ENCODE measurements at places on chromosomes 3 and 15.

DNA sequence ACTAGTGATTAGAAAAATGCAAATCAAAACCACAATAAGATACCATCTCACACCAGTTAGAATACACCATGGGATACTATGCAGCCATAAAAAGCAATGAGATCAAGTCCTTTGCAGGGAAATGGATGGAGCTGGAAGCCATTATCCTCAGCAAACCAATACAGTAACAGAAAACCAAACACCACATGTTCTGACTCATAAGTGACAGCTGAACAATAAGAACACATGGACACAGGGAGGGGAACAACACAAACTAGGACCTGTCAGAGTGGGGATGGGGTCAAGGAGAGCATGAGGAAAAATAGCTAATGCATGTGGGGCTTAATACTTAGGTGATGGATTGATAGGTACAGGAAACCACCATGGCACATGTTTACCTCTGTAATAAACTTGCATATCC is 36.0 kb upstream of the CCNL1 start:
- no peak for DNase-seq

DNA sequence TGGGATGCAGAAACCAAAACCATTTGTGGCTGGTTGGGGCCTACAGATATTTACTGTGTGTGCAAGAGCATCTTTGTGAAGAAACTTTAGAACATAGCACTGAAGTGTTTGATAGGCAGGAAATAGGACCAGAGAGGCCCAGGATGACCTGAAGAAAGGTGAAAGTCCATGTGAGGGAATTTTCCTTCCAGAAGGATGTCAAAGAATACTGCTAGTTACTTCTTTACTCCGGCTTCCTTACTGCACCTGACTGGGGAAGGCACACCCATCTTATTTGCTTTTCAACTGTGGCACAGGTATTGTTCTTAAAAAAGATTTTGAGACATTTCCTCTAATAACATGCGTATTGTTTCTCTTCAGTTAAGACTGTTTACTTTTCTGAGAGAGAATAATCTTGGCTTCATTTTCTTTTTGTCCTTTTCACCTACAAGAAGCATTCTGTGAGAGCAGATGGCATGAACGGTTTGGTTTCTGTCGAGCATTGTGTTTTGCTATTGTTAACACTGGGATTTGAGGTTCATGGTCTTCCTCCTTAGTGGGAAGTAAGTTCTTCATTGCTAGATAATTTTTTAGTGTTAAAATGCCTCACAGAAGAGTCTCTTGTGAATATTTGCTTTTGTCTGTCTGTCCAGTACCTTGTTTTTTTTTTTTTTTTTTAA is 71.5 kb downstream of the SLCO3A1 start:
- no peak for DNase-seq

DNA sequence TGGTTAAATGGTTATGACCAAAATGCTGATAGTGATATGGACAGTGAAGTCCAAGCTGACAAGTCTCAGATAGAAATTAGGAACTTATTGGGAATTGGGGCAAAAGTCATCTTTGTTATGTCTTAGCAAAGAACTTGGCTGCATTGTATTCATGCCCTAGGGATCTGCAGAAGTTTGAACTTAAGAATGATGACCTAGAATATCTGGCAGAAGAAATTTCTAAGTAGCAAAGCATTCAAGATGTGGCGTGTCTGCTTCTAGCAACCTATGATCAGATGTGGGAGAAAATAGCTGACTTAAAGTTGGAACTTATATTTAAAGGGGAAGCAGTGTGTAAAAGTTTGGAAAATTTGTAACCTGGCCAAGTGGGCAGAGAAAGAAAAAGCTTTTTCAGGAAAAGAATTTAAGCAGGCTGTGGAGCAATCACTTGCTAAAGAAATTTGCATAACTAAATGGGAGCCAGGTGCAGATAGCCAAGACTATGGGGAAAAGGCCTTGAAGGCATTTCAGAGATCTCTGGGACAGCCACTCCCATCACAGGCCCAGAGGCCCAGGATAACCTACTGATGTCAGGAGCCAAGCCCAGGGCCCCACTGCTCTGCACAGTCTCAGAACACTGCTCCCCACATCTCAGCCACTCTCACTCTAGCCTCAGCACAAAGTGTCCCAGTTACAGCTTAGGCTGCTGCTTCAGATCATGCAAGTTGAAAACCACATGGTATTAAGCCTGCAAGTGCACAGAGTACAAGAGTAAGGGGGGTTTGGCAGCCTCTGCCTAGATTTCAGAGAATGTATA is 147.8 kb upstream of the TGFBR2 start:
- DNase-seq = no peak

- no peak for DNase-seq
Observed at GRCh38 chr3:58039601-58040000, 31.4 kb downstream of the FLNB start.

GRCh38 chr3:15513116-15513515 is 8.4 kb downstream of the COLQ start:
- DNase-seq = no peak

- DNase-seq = peak; percentile 18
Observed at GRCh38 chr15:40506964-40507571, 36.3 kb downstream of the CHST14 start.

- no peak for DNase-seq
Observed at GRCh38 chr3:156017352-156018030, 102.9 kb upstream of the KCNAB1 start.

DNA sequence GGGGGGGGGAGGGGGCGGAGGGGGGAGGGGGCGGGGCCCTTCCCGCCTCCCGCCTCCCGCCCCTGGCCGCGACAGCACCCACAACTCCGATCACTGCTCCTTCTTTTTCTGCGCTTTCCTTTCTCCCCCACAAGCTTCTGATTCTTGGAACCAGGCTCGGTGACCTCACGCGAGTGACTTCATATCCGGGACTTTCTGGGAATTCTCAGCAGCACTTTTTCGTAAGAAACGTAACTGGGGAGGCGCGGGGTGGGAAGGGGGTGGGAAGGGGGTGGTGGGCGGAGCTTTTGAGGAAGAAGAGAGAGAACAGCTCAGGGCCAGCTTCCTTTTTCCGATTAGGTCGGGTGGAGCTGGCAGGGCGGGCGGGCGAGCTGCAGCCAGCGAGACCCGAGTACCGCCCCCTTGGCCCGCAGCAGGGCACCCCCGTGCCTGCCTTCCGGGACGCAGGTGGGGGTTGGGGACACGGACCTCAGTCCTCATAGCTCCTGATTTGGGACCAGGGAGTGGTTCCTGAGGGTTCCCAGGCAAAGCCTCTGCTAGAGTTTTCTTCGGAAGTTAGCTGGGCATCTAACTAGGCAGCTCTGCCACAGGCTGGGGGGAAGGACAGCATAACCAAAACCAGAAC is 14.6 kb downstream of the XIRP1 start:
- peak; percentile 64 for DNase-seq

DNA sequence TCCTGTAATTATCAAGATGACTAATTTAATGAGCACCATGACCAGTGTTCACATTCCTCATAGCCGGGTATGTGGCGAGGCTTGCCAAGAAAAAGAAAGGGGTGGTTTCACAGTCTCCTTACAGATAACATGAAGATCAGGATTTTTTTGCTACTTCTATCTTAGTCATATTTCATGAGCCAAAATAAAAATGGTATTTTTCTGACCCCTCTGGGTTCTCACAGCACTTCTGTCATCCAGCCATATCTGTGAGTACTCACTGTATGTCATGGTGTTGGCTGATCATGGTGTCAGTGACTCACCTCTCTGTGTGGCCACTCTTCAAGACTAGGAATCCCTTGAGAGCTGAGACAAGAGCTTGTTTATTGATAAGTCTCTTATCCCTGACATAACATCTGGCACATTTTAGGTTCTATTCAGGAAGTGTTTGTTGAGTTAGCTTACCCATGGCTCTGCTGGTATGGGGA is 130.5 kb upstream of the LMCD1 start:
- DNase-seq = no peak

DNA sequence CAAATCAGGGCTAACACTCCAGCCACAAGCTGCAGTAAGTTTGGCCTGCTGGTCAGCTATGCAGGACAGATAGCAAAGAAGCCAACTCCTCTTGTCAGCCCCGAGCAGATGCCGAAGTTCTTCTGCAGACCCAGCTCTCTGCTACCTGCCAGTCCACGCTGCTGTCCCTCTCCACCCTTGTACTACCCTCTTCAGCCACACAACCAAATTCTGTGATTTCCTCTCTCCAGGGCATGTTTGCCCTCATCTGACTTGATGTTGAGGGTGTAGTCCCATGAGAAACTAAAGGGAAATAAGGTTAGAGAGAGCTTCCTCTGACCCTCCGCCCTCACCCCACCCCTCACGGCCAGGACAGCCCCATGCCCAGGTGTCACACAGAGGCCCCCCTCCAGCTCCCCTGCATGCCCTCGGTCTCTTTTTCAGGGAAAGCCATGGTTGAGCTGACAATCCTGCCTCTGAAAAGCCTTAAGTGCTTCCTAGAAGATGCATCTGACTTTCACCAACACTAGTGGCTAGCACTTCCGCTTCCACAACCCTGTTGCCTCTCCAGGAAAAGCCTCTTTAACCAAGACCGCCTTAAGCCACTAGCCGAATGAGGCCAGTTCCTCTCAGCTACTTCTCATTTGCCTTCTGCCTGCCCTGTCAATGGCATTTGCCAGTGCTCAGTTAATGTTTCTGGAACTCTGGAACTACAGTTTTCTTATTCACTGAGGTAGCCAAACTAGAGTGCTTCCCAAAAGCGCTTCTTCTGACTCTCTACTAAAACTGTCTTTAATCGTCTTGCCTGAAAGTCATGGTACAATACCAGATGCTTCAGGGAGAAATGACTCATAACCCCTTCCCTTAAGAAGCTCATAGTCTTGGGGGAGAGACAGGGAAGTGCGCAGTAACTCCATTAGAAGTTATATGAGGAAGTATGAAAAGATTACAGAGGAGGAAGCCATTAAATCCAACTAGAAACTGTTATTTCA is 300.4 kb upstream of the STT3B start:
- no peak for DNase-seq

DNA sequence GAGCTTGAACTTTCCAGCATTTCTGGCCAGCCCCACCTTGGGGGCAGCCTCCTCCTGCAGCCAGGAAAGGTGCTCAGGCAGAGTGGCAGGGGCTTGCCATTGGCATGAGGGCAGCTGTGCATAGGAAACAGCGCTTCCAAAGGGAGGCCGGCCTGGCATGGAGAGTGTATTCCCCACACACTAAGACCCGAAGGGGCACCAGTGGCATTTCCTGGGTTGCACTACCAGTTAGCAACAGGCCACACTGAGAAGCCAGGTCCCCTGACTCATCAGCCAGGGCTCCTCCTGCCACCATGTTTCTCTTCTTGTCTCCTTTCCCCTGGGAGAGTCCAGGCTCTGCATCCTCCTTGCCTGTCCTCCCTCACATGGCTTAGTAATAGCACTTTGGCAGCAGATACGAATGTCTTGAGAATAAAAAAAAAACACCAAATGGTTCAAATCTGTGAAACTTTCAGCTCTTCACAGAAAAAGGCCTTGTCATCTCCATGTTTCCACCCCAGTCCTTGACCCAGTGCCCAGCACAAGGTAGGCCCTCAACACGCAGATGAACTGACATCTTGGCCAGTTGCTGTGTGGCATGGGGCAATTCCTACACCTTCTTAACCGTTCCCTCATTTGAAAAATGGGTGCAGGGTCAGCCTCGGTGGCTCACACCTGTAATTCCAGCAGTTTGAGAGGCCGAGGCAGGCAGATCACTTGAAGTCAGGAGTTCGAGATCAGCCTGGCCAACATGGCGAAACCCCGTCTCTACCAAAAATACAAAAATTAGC is 180.4 kb downstream of the SMAD6 start:
- no peak for DNase-seq

GRCh38 chr15:59053482-59053881 is 51.5 kb upstream of the CCNB2 start:
- no peak for DNase-seq

- DNase-seq = peak; percentile 6
Observed at GRCh38 chr3:100710261-100710968, 1.1 kb downstream of the TFG start.

All from CD8-positive, alpha-beta T cell (primary cell).